ENCODE measurements at places on chromosomes 11 and 22. TPM values are rescaled to one million over a fixed set of nuclear protein-coding genes. Genes with fewer than 3 reads are reported as not detected.

DNA sequence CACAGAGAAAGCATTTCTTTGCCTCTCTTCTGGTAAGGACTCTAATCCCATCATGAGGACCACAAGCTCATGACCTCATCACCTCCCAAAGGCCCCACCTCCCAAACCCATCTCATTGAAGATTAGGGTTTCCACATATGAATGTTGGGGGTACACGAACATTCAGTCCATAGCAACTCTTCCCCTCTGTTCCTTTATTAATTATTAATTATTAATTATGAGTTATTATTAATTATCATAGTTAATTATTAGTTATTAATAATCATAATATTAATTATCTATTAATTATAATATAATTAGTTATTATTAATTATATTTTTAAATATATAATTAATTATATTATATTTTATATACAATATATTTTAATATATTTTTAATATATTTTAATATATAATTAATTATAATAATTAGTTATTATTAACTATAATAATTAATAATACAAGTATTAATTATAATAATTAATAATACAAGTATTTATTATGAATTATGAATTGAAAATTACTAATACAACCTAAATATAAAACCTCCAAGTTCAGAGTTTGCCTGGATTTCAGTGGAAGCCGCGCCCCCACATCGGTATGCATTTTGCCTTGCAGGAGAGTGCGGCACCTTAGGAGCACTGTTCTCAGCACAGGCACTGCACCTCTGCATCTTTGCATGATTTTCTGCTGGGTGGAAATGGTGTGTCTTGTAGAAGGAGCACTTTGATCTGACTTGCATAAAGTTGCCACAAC is 128.0 kb upstream of the FGF3 start:
- DNase-seq: no peak

DNA sequence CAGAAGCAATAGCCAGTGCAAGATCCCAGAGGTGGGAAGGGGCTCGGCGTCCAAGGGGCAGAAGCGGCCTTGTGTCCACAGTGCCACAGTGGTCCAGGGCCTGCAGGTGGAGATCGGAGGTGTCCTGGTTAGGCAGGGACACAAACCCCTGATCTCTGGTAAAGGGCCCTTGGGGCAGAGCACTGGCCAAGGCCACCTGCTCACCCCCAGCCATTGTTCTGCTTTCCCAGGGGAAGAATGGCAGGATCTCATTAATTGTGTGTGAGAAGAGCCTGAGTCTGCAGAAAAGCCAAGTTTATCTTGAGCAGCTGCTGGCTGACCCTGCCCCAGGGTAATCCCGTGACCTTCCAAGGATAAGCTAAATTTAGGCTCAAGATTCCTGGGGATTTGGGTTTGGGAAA is 3.1 kb upstream of the CLDN5 start:
- DNase-seq: no peak

The TYR gene
- total RNA-seq: not detected

The TNNI2 gene
- not detected for total RNA-seq
